Fibroblast of lung (primary cell): ENCODE measurements at places on chromosomes 11 and 22.
A peak's percentile ranks its signal among the peaks of the same experiment; 100 is the strongest.

DNA sequence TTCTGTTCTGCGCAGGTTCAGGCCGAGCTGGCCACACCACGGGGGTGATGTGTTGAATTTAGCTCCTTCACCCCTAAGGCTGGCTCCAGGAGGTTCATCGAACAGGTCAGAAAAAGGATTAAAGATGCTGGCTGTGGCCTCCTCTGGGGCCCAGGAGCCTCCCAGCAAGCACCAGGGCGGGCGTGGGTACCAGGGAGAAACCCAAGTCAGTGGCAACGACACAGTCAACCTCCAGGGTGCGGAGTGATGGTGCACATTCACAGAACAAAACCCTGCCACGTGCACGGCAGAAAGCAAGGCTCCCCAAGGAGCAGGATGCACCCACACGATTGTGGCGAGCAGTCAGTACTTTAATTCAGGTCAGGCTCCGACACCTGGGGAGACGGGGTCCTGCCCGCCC is 10.8 kb downstream of the C11orf24 start:
- DNase-seq: no peak

DNA sequence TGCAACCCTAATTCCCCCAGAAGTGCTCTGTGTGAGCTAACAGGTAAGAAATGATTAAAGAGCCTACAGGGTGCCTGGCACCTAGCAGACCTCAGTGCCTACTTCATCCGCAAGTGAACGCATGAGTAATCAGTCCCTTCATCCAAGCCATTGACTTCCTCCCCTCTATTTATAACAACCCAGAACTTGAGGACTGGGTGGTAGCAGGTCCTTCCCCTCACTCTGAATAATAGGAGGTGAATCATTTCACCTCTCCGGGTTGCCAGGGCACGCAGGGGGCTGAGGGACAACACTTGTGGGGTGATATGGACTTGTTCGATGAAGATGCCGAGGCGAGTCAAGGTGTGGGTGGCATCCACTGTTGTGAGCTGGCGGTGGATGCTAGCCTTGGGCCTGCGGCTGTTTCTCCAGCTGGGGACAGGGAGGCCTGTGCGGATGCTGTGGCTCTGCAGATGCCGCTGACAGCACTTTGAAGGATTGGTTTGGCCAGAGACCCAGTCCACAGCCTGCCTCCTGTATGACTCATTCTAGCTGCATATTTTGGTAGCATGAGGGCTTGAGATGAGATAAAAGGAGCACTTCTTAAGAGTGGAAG is 11.7 kb upstream of the SORL1-AS1 start:
- DNase-seq: peak; percentile 97

DNA sequence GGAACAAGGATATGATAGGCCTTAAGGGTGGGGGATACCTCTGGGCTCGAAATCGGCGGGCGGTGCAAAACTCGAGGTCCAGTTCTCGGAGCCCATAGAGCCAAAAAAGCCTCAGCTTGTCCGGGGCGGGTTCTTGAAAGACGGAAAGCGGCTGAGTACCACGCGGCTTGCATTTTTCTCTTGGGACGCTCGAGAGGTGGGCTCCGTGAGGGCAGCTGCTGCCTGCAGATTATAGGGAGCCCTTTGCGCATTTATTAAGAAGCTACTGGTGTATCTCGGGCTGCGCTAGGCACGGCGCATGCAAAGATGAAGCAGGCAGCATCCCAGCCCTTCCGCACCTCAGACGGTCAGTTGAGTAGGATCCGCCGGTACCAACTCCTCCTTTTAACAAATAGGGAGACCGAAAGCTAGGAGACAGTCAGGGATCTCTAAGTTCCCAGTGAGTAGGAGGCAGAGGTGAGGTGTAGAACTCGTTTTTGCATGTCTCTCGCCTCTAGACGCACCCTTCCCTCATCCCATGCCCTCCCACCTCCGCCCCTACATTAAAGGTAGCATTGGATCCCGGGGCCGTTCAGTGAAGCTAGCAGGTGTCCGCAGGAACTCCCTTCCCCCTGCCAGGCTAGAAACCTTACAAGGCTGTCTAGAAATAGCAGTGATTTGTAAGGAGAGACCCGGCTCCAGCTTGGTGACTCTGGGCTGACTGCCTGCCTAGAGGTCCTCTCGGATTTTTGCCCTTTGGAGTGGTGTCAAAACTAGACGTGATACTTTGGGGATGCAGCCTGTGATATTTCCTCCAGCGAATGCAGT is 768 bp downstream of the LDHA start:
- DNase-seq: peak; percentile 12

DNA sequence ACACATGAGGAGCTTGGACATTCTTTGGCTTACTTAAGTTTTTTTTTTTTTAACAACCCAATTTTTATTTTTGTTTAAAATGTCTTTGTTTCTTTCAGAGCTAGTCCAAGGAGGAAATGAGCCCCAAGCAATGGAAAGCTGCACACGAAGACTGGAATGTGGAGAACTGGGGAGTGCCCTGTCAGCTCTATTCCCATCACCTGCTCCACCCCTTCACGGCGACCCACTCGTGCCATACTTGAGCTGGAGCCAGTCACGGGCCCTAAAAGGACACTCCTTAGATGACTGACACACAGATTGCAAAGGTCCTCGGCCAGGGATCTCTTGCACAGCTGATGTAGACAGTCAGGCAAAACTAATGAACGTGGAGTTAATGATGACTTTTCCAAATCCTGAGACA is 10.6 kb upstream of the SLC25A18 start:
- no peak for DNase-seq

- DNase-seq: no peak
Measured at GRCh38 chr22:48070760-48071159, 1308.3 kb downstream of the TBC1D22A start.

GRCh38 chr11:45212566-45213315 is 66.3 kb downstream of the PRDM11 start:
- no peak for DNase-seq

GRCh38 chr22:17920992-17921650 is 103.2 kb downstream of the MICAL3 start:
- no peak for DNase-seq

DNA sequence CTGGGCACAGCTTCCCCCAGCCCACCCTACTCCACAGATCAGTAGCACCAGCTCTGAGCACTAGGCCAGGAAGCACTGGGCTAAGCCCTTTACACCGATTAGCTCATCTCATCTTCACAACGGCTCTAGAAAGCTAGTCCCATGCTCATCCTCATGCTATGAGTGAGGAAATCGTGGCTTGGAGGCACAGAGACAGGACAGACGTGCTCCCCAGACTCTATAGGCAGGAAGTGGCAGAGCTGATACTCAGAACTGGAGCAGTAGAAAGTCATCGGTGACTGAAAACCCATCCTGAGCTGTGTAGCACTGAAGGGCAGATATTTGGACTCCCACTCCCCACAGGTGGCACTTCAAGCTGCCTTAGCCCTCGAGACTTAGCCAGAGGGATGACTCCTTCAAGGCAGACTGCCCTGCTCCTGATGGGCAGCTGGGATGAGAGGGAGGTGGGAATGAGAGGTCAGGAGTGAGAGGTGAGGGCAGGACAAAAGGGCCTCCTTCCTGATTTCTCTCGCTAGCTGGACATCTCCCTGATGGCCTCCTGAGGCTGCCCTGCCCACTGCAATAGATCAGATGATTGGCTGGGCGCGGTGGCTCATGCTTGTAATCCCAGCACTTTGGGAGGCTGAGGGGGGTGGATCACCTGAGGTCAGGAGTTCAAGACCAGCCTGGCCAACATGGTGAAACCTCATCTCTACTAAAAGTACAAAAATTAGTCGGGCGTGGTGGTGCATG is 9.7 kb downstream of the CD5 start:
- DNase-seq: no peak

- peak; percentile 29 for DNase-seq
Measured at GRCh38 chr22:30453731-30454510, 17.9 kb downstream of the SEC14L3 start.

GRCh38 chr11:65428578-65429067 is 6.0 kb downstream of the NEAT1 start:
- DNase-seq: no peak

DNA sequence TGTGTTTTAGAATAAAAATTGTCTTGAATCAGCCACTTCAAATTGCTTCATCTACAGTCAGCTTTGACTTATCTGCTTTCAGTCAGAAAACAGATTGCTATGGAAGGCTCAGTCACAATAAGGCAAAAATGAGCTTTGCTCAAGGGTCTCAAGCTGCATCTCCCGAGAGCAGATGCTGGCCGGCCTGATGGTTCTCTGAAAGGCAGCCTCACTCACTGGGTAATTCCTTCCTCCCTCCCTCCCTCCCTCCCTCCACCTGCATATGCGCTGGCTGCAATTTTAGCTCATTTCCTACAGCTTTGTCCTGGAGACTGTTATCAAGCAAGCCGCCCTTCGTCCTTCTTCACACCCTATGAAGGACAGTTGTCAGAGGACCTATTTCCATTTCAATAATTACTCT is 1.6 kb upstream of the IZUMO1R start:
- no peak for DNase-seq

DNA sequence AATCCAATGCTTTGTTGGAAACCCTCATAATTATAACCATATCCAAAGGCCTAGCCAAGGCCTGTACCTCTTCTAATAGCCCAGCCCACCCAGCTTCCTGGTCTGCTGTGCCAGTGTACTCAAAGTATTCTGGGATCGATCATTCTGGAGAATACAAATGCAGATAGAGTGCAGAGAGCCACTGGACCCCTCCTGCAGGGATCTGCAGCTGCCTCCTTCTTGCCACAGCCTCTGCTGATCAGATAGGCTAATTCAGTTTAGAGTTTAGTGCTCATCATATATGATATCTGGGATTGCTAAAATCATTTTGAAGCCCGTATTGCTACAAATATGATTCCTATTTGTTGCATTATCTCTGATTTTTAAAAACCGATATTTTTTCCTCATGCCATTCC is 17.5 kb downstream of the CASP5 start:
- peak; percentile 0 for DNase-seq

DNA sequence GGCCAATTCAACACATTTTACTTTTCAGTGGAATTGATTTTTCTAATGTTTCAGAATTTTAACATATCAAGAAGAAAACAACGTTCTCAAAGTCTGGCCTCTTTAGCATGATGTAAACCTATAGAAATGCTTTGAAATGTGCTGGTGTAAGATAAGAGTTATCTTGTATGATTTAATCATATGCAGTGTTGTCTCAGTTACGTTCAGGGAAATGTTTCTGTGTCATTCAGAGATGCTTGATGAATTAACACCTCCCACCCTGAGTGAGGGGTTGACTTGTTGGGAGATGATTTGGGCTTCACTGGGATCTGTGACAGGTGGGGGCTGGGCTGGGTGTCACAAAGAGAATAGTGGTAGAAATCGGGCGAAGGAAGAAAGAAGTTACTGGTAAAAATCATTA is 15.7 kb upstream of the MYO18B start:
- peak; percentile 14 for DNase-seq

DNA sequence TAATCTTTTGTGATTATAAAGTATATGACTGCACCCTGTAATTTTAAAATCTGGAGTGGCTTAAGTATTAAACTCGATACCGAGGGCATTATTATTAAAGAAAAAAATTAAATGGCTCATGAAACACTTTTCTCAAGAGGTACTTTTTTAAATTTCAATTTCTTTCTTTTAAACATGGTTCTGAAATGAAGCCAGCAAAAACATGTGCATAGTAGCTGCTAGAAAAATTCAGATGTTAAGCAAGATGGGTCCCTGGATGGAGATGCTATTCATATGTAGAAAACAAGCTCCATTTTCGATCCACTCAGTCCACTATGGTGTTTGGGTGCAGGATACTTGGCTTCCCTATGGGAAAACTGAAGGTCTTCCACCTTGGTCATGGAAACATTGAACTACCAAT is 189.5 kb downstream of the PGR start:
- no peak for DNase-seq

DNA sequence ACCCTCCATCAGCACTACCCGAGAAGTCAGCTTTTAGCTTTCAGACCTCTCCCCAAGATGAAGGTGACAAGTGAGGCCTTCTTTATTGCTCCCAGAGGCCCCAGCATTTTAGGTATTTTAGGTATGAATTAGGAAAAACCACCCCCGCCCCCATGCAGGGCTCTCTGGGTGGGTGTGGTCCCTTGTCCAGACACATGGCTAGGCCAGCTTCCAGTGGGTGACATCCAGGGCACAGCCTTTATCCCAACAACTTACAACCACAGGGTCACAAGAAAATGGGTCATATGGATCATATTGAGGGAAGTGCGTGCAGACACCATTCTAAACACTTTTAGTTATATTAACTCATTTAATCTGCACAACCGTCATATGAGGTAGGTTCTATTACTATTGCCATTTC is 42.1 kb downstream of the RIBC2 start:
- DNase-seq: no peak

DNA sequence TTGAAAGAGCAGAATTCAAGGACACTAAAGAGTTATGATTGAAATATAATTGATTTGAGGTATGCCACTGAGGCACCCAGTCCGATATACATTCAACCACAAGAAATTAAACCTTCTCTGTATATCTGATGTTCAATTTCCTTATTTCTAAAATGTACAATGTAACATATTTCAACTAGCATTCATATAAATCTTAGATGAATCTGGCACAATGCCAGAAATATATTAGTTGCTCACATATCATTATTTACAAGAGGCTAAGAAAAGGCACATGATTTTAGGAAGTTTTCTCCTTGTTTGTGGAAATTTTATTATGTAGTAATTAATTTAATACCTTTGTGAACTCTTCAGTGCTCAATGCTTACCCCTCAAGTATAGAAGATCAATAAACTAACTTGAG is 532.3 kb downstream of the KCNA4 start:
- no peak for DNase-seq

DNA sequence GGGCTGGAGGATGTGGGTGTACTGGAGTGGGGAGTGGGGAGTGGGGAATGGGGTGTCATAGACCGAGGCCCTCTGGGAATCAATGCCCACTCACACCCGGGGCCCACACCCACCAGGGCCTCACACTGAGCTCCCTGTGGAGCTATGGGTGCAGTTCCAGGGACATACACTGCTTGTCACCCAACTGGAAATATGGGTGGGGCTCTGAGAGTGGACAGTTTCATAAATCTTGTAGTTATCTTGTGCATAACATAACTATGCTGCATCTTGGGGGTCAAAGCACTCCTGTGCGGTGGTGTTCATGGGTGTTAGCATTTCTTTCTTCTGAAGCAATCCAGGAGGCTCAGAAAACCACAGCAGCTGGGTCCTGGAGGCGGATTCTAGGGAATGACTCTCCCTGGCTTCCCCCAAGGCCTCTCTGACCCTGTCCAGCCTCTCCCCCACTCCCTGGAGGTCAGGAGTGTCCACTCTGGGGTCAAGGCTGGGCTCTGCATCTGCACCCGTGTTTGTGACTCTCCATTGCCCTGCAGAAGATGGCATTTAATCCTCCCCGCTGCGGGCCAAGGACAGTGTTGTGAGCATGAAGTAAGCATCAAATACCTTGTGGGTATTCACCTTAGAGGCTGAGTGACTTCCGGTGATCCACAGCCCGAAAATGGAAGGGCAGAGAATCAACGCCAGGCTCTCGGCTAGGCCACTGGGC is 172.5 kb downstream of the CTTN start:
- peak; percentile 18 for DNase-seq

DNA sequence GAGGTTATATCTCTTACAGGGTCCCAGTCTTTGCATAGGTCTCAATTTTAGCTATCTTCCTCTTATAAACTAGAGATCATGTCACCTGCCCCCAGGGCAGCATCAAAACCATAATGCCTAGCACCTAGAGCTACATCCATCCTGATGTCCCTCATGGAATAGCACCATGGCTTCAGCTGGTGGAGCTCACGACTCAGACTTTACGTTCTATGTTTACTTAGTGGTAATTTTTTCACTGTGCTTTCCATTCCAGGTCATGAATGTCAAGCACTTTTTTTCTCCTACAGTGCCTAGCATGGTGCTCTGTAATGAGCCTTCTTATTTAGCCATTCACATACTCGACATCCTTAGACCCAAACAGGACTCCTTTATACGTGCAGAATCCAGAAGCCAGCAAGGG is 58.4 kb downstream of the RPUSD4 start:
- no peak for DNase-seq
